GM20000 (cell line): ENCODE measurements at places on chromosomes 4 and X.

- DNase-seq, result peak; percentile 86
These were observed 93.8 kb downstream of the PDGFRA start for GRCh38 chr4:54322818-54323417.

- DNase-seq, result no peak
These were observed 21.5 kb downstream of the XIAP start for GRCh38 chrX:123881330-123881729.

DNA sequence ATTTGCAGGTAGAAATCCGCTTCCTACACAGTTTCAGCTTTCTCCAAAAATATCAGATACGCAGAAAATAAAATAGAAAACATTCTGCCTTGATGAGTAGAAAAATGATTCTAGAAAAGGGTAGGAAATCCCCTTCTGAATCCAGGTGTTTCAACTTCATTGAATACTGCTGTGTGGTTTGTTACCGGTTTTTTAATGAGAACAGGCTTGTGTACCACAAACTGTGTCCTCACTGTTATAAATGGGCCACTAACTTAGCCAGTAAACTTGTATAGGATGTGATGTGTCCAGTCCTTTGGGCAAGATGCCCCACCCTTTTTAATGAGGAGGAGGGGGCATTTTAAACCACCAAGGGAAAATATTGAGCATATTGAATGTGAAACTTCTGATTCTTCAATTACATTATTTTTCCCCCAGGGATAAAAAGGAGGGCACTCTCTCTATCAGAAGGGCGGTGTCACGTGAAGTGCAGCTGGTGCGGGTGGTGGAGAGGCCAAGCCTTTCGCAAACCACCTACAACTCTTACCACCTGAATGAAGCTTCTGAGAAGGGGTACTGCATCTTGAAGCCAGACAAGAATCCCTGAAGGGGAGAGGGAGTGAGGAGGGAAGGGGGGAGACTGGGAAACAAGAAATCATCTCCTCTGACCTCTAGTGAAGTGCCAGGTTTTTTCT, 4.5 kb downstream of the CXXC4 start:
- peak; percentile 59 for DNase-seq

DNA sequence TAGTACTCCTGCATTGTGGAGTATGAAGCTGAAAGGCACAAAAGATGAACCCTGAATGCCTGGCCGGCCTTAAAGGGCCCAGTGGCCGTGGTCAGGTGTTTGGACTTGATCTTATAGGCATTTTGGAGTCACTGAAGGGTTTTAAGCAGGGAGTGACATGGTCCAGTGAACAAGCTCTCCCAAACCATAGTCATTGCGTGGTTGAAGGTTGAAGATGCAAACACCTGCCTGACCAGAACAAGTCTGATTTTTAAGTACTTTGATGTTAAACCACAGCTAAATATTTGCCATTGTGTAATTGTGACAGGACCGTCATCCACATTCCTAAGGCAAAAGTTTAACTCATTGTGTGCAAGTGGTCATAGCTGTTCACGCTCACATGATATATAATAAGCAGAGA, 3.3 kb downstream of the STK32B start:
- no peak for DNase-seq

DNA sequence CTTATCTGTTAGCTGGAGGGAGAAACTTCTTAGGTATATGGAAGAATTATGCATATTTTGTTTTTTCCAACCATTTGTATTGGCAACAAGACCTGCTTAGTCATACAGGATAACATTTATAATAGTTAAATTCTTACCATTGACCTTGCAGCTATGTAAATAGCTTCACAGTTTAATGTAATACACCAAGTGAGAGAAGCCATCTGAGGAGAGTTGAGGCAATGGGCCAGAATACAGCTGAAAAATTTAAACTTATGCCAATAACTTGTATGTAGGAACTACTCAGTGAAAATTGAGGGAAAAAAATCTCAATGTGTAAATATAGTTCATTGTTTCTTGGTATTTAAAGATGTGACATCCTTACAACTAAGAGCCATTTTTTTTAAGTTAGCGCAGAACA, 273.5 kb downstream of the DACH2 start:
- no peak for DNase-seq

GRCh38 chr4:142331646-142332045, 514.5 kb downstream of the INPP4B start:
- no peak for DNase-seq

DNA sequence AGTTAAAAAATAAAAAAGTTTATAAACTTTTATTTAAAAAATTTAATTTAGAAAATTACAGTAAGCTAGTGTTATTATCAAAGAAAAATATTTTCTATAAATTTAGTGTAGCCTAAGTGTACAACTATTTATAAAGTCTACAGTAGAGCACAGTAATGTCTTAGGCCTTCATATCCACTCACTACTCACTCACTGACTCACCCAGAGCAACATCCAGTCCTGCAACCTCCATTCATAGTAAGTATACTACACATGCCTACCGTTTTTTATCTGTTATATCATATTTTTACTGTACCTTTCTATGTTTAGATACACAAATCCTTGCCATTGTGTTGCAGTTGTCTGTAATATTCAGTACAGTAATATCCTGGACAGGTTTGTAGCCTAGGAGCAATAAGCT, 129.0 kb upstream of the FAM47B start:
- no peak for DNase-seq

DNA sequence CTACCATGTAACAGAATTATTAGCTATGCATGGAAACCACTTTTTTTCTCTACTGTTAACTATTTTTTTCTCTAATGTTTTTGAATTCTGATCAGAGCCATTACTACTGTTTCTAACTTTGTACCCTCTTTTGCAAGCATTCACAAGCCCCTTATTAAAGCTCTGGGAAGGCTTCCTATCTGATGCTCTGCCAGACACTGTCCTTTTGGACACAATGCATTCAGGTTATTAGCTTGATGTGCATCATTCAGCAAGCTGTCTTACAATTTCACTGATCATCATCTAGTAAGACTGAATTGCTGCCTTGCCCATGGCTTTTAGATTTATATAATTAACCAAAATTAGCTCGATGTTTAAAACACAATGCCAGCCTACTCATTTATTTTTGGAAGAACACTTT, 155.1 kb downstream of the NR3C2 start:
- no peak for DNase-seq

DNA sequence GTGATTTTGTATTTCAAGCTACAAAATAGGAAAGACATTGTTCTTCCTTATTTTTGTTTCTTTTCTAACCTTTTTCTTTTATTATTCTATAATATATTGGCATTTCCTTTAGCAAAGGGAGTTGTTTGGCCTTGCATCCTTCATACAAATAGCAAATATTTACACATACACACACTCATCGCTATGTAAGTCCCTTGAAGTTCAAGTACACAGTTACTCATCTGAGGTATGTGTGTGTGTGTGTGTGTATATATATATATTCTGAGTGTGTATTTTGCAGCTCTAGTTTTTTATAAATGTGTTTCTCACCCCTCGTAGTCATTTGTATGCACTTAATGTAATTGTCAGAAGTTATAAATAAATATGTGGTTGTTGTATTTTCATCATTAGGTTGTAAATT, 724.8 kb upstream of the MAGEB2 start:
- no peak for DNase-seq

GRCh38 chr4:154616731-154617130, 4.3 kb upstream of the FGG start:
- DNase-seq, result peak; percentile 59

- DNase-seq, result no peak
These were observed 74.9 kb downstream of the METTL14 start for GRCh38 chr4:118760092-118760491.
